Mesendoderm (in vitro differentiated cells): ENCODE measurements at places on chromosomes 16 and 17.

- DNase-seq: peak; percentile 85
Measured at GRCh38 chr17:309361-309888, 43.2 kb downstream of the RPH3AL start.

DNA sequence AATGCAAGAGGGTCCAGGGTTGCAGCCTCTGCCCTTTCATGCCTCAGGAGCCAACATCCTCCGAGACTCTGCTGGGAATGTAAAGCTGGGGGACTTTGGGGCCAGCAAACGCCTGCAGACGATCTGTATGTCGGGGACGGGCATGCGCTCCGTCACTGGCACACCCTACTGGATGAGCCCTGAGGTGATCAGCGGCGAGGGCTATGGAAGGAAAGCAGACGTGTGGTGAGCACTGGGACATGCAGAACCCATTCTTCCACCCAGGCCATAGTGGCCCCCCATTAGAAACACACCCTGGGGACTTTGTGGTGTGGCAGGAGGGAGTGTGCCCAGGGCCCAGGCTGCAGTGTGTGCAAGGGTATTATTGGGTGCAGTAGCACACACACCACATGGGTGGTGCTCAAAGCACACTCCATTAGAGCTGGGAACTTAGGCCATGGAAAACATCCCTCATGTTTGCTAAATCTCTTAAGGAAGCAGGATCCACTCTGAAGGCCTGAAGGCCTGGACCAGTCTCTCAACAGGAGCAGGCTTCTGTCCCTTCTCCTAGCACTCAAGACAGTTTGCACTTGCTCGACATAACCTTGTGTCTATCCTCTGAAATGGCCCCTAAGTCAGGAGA, 7.6 kb downstream of the LIMD2 start:
- DNase-seq: no peak

- DNase-seq: no peak
Measured at GRCh38 chr17:21008160-21008915, 34.5 kb downstream of the USP22 start.

DNA sequence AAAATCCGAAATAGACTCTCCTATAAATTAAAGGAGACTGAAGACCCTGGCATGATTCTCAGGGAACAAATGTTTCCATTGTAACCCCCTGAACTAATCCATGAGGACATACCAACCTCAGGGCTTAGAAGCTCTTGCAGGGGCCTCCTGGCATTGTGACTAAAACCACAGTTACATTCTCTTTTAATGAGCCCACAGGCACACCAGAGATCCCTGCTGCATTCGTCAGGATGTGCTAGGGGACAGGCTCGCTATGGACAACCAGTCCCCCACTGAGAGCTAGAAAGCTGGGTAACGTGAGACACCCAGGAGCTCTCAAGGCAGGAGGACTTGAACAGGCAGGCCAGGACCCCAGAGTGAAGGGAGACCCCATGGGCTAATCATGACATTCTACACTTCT, 140.6 kb upstream of the TNRC6C start:
- no peak for DNase-seq

DNA sequence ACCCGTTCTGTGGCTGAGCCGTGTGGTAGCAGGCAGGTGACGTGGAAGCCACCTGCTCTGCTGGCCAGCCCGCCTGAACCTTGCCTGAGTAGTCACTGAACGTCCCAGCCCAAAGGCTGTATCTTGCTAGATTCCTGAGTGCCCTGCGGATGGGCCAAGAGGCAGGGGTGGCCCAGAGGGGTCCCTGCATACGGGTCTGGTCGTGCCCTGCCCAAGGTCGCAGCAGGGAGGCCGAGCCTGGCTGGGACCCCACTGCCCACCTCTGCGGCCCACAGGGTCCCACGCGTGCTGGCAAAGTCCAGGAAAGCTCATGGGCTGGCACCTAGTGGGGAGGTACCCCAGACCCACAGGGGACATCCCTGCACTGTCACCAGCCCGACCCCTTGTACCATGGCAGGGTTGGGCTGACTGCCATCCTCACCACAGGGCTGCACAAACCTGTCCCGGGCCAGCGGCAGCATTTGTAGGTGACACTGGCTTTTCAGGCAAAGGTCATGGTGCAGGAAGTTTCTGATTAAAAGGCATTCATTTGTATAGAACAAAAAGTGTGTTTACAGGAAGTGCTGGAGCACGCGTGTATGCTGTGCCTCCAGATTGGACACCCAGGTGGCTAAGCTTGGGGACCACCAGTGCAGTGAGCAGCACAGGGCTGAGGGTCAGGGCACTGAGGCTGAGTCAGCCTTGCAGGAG, 45.1 kb upstream of the ZC3H18 start:
- no peak for DNase-seq

GRCh38 chr17:77375917-77376651, 235.3 kb downstream of the SEC14L1 start:
- DNase-seq: peak; percentile 57

GRCh38 chr17:46139432-46140210, 53.6 kb downstream of the KANSL1 start:
- DNase-seq: no peak

GRCh38 chr17:65723431-65724151, 162.1 kb upstream of the AXIN2 start:
- DNase-seq: no peak

GRCh38 chr17:10681866-10682446, 15.4 kb downstream of the SCO1 start:
- DNase-seq: no peak

- no peak for DNase-seq
Measured at GRCh38 chr16:10525214-10525825, 55.1 kb downstream of the EMP2 start.

DNA sequence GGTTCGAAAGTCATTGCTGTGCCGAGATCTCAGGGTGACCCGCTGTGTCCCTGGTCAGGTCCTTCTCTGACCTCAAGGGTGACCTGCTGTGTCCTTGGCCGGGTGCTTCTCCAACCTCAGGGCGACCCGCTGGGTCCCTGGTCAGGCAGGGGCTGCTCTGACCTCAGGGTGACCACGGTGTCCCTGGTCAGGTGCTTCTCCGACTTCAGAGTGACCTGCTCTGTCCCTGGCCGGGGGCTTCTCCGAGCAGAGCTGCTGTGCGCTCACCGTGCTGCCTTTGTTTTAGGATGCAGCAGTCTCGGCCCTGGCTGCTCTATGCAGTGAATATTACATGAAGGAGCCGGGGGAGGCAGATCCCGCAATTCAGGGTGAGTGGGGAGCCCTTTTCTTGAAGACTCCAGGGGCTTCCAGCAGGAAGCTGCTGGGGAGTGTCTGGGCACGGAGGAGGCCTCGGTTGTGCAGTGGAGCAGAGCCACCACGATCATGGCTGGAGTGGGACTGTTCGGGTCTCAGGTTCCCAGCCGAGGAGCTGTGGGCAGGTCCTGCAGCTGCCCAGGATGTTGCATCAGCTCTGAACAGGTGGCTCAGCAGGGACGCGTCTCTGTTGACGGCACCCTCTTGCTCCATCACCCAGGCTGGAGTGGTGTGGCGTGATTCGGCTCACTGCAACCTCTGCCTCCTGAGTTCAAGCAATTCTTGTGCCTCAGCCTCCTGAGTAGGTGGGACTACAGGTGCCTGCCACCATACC, 83.7 kb upstream of the ZNF750 start:
- no peak for DNase-seq

GRCh38 chr16:71276589-71277334, 12.4 kb downstream of the CMTR2 start:
- no peak for DNase-seq

- peak; percentile 88 for DNase-seq
Measured at GRCh38 chr17:41521574-41522261, 3.0 kb upstream of the KRT15 start.

DNA sequence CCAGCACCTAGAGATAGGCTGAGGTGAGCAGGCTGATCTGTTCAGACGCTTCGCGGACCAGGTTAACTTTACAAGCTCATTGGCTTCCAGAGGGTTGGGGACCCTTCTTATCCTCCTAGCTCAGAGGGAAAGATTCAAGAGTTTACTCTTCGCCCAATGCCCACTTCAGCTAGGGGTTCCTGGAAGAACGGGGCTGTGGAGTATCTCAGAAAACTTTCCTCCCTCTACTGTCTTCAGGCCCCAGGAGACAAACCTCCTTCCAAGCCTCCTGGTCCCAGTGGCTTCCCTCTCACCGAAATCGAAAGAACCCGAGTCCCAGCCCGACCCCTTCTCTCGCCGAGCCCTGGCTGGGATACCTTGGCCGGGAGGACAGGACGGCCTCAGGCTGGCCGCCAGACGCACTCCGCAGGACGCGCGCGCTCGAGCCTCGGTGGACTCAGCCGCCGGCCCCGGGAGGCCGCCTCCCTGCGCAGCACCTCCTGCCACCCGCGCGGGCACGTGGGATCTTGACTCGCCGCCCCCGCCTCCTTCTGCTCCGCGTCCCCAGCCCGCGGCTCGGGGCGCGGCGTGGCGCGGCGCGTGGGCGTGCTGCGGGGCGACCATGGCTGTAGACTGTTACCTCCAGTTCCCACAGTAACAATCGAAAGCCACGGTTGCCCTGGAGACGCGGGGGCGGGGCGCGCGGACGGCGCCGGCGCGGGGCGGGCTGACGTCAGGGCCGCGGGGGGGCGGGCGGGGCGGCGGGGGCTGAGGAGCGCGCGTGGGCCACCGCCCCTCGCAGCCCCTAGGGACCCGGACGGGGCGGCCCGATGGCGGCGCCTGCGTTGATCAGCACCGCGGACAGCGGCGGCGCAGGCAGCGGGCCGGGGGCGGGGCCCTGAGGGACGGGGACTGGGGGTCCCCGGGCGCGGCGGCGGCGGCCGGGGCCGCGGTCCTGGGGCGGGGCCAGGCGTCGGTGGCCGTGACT, 5.3 kb upstream of the HIC1 start:
- DNase-seq: peak; percentile 70

DNA sequence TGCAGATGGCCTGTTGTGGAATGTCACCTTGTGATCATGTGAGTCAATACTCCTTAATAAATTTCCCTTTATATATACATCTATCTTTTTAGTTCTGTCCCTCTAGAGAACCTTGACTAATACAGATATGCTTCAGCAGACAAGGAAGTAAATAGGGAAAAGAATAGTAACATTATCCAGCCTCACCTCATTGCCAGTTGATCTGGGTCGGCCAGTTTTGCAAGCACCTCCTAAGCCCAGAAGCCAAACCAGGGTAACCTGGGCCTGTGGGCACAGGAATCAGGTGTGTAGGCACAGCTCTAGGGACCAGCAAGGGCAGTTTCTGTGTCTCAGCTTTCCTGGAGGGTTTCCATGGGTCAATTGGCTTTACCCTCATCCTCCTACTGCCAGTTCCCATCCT, 11.9 kb upstream of the CCL17 start:
- no peak for DNase-seq

GRCh38 chr17:67509390-67510287, 132.6 kb downstream of the PITPNC1 start:
- DNase-seq: peak; percentile 54

DNA sequence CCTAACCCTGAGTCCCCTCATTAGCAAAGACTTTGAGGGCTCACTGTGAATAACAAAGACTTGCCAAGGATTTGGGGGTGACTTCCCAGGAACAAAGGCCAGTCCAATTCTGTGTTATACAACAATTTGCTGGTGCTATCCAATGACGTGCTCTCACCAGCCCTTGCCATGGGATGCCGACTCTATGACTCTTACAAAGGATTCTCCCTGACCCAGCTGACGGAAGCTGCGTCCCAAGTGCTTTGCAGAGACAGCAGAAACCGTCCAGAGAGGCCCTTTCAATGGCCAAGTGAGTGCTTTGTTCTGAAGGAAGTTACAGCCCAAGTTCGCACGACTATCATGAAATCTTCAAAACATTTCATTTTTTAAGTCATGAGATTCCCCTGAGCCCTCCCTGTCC, 345.3 kb upstream of the TNRC6C start:
- DNase-seq: no peak

GRCh38 chr17:10613775-10614513, 43.2 kb downstream of the MYH3 start:
- DNase-seq: no peak

DNA sequence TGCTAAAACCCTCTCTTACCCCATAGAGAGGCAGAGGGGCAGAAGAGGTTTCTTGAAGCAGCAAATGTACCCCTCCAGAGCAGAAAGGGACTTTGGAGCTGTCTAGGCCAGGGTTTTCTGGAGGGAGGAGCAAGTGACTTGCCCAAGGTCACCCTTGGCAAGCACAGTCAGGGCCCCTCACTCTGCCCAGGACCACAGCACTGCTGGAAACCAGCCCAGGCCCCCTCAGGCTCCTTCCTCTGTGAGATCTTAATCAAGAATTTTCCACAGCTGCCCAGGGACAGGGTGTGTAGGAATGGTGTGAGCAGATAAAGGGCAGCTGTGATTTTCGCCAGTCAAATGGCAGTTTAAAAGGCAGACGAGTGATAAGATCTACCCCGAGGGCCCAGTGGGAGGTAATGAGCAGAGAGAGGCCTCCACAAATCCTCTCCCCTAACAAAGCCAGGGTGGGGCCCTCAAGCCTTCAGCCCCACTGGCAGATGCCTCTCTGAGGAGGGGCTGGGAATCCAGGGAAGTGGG, 3.9 kb upstream of the SLC12A3 start:
- peak; percentile 98 for DNase-seq

DNA sequence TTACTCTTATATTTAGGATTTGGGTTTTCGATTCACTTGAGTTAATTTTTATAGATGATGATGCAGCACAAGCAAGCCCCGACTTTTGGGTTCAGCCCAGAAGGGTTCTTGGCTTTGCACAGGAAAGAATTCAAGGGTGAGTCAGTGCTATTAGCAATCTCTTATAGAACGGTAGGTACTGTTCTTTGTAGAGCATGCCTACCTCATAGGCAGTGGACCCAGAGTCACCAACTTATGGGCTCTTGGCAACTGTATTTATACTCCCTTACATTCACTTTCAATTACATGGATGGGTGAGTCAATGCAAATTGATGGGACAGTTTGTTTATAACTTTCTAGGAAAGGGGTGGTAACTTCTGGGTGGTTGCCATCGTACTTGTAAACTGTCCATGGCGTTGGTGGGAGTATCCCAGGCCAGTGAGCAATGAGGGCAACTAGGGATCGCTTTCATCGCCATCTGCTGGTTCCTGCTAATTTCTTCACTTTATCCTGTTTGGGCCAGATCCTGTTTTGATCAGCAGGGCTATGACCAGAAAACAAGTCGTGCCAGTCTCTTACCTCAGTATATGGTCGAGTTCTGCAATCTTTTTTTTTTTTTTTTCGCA, 362.6 kb downstream of the CNTNAP4 start:
- DNase-seq: peak; percentile 78

- no peak for DNase-seq
Measured at GRCh38 chr17:82419540-82419939, 1.2 kb upstream of the OGFOD3 start.

DNA sequence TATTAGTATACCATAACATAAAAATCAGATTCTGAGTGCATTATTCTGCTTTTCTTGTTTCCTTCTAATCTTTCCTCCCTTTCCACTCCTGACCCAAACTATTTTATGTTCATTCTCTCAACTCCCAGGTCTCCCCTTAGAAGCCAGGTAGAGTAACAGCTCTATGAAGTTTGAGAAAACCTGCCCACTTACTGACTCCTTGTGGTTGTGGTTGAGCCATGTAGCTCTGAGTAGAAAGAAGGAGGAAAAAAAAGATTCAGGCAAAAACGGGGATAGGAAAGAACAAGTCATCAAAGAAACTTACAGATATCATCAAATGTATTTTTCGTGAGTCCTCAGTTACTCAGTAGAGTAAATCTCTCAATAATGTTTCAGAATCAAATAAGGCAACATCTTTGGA, 216.7 kb downstream of the PMP22 start:
- DNase-seq: peak; percentile 75
